ENCODE measurements at places on chromosomes 7 and 10. TPM values are rescaled to one million over a fixed set of nuclear protein-coding genes. Genes with fewer than 3 reads are reported as not detected.

The FAM25G gene
- total RNA-seq = not detected

The CHN2 gene
- total RNA-seq = 62.5 TPM

The C10orf53 gene
- not detected for total RNA-seq

The LGI1 gene
- total RNA-seq = 12.0 TPM

The ADAP1 gene
- total RNA-seq = 11.3 TPM

The CALML5 gene
- total RNA-seq = 3.3 TPM

The C10orf67 gene
- total RNA-seq = 0.11 TPM

The NAT16 gene
- total RNA-seq = 0.82 TPM

The CREB5 gene
- total RNA-seq = 40.2 TPM

The CCZ1 gene
- total RNA-seq = 76.5 TPM
